T-cell (primary cell): ENCODE measurements at places on chromosomes 7 and 10.
A peak's percentile ranks its signal among the peaks of the same experiment; 100 is the strongest.

DNA sequence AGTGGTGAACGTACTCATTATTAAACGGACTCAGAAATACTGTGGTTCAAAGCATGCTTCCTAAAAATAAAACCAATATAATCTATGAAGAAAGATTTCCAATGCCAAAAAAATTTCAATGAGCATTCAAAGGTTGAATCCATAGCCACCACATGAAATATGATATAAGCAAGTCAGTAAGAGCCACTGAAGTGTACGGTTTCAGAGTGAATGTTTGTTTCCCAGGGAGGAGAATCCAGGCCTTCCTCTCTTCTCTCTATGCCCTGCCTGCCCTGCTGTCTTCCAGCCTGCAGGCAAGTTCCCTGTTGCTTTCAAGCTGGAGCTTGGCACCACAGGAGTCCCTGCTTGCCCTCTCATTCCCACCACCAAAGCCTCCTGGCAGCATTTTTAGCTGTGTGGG, 1171.6 kb upstream of the C7orf33 start:
- no peak overlapping the region for H3K27ac ChIP-seq
- no peak for DNase-seq
- H3K4me3 ChIP-seq: no peak overlapping the region
- H3K27me3 ChIP-seq: no peaks in the 10 kb centered on the region
- no peaks in the 10 kb centered on the region for H3K36me3 ChIP-seq

DNA sequence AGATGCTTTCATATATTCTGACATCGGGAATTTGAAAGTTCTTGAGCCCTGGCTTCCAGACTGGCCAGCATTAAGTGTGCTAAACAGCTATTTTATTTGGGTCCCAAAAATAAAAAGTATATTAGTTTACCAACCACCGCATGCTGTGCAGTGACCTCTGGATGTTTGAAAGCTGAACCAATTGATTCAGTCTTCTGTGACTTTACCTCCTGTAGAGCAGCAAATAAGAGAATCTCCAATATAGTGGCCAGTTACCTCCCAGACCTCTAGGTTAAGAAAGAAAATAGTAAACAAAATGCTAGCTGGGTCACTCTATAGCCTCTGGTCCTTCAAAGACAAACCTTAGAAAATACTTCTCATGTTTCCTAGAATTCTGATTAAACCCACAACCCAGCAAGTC, 424.6 kb upstream of the NFE2L3 start:
- no peaks in the 10 kb centered on the region for H3K36me3 ChIP-seq
- H3K27ac ChIP-seq: no peak overlapping the region
- DNase-seq: no peak
- H3K4me3 ChIP-seq: no peak overlapping the region
- H3K4me1 ChIP-seq: no peaks in the 10 kb centered on the region

DNA sequence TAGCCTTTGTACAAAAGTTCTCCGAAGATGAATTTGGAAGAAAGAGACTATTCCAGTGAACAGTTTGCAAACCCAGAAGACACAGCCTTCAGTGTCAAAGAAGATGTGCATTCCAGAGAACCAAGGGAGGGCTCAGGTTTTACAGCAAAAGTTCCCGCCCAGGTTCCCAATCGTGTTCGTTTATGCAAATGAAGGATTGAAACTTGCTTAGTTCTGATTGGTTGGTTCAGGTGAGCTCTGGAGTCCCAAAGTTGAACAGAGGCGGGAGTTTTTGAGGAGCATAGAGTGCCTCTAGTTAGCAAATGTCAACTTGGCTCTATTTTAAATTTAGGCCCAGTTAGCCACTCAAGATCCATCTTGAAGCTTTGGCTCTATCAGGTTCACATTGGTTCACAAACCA, 51.3 kb downstream of the TMEM270 start:
- H3K4me1 ChIP-seq: no peaks in the 10 kb centered on the region
- no peak for DNase-seq
- H3K36me3 ChIP-seq: no peaks in the 10 kb centered on the region
- H3K27me3 ChIP-seq: peaks cover 17% of the 10 kb centered on the region
- H3K4me3 ChIP-seq: no peak overlapping the region

DNA sequence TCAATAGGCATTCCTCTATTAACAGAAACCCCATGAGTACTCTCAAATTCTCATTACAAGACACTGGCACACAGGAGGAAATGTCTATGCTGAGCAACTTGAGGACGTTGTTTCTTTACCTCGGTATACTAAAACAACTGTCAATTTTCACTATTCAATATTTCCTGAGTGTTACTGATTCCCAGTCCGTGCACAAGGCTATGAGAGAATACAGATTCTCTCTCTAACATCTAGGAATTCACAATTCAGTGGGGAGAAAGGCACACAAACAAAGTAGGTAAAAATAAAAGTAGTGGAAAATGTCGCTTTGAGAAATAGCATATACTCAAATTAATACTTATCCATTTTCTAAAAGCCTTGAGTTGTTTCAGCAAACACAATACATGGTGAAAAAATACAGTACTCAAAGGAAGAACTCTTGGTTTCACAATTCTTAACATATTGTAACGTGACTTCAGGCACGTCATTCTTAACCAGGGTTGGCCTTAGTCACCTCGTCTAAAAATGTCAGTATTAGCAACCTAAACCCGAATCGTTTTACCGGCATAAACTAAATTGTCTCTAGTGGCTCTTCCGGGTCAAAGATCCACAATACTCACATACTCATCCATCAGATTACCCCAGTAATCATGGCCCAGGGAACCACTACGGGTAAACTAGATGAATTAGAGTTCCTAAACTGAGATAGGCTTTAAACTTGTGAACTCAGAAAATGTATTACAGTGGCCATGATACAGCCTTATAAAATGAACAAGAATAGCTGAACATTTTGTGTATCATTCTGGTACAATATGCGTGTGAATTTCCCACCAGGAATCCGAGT, 1.5 kb downstream of the IPMK start:
- no peaks in the 10 kb centered on the region for H3K27me3 ChIP-seq
- peaks cover 21% of the 10 kb centered on the region for H3K4me1 ChIP-seq
- H3K4me3 ChIP-seq: peak overlapping the region; percentile 74
- peak overlapping the region; percentile 84 for H3K27ac ChIP-seq
- H3K36me3 ChIP-seq: no peaks in the 10 kb centered on the region
- no peak for DNase-seq

- no peaks in the 10 kb centered on the region for H3K4me1 ChIP-seq
- no peaks in the 10 kb centered on the region for H3K27me3 ChIP-seq
- no peak overlapping the region for H3K4me3 ChIP-seq
- no peak overlapping the region for H3K27ac ChIP-seq
- no peak for DNase-seq
Observed at GRCh38 chr7:43018446-43018845, 86.3 kb downstream of the MRPL32 start.

- no peak overlapping the region for H3K4me3 ChIP-seq
- no peaks in the 10 kb centered on the region for H3K27me3 ChIP-seq
- DNase-seq: no peak
- peaks cover 6% of the 10 kb centered on the region for H3K4me1 ChIP-seq
Observed at GRCh38 chr7:155733582-155734444, 78.5 kb downstream of the SHH start.

- no peak overlapping the region for H3K27ac ChIP-seq
- no peak for DNase-seq
- H3K4me3 ChIP-seq: no peak overlapping the region
- no peaks in the 10 kb centered on the region for H3K27me3 ChIP-seq
Observed at GRCh38 chr7:85220023-85220422, 33.2 kb upstream of the SEMA3D start.

DNA sequence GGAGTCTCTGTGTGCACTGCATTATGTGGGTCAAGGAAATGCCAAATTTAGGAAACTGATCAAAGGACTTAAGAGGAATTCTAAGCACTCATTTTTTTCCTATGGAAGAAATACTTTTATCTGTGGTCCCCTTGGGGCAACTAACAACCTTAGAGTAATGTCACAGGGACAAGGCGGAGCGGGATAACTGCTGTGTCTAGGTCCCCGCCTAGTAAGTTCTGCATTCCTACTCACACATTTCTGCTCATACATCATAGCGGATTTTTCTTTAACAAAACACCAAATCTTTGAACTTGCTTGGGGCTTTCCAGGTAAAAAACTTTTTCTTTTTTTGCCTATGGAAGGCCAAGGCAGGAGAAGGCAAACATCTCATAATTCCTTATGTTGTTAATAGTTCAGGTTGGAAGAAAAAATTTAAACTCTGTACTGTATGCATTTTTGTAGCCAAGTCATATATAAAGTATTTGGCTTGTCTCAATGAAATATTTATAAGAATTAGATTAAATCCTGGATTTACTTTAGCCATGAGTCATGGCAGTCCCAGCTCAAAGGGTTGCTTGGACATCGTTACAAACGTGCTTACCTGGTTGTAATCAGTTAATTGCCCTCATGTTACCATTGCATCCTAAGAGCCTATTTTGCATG, 285.0 kb downstream of the PHTF2 start:
- peaks cover 2% of the 10 kb centered on the region for H3K27me3 ChIP-seq
- DNase-seq: no peak
- no peaks in the 10 kb centered on the region for H3K36me3 ChIP-seq
- H3K4me1 ChIP-seq: no peaks in the 10 kb centered on the region
- no peak overlapping the region for H3K27ac ChIP-seq

- no peaks in the 10 kb centered on the region for H3K27me3 ChIP-seq
- H3K4me3 ChIP-seq: no peak overlapping the region
- no peaks in the 10 kb centered on the region for H3K4me1 ChIP-seq
- H3K36me3 ChIP-seq: no peaks in the 10 kb centered on the region
- H3K27ac ChIP-seq: no peak overlapping the region
Observed at GRCh38 chr10:25078658-25079431, 62.4 kb downstream of the THNSL1 start.

- no peaks in the 10 kb centered on the region for H3K4me1 ChIP-seq
- no peaks in the 10 kb centered on the region for H3K36me3 ChIP-seq
- no peak for DNase-seq
- H3K27me3 ChIP-seq: no peaks in the 10 kb centered on the region
- no peak overlapping the region for H3K4me3 ChIP-seq
- no peak overlapping the region for H3K27ac ChIP-seq
Observed at GRCh38 chr10:127874671-127875448, 17.9 kb downstream of the CLRN3 start.

- H3K4me1 ChIP-seq: peaks cover 4% of the 10 kb centered on the region
- no peaks in the 10 kb centered on the region for H3K27me3 ChIP-seq
- H3K36me3 ChIP-seq: no peaks in the 10 kb centered on the region
Observed at GRCh38 chr10:89217057-89217990, 10.2 kb upstream of the CH25H start.

DNA sequence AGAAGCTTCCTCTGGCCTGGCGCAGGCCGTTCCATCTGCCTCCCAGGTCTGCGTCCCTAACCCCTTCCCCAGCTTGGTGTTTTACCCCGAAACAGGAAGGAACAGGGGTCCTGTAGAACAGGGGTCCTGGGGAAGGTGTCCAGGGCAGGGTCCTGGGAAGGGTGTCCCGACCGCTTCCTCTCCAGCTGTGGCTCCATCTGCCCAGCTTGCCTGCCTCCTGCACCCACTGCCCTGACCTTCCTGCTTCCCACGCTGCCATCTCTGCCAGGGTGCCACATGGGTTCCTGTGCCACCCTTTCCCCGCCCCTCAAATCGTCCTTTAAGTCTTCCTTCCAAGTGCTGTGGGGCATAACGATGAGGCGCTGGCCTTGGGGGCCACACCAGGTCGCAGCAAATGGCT, 32.4 kb downstream of the WDR86 start:
- H3K27me3 ChIP-seq: peaks cover 14% of the 10 kb centered on the region
- H3K36me3 ChIP-seq: peaks cover 55% of the 10 kb centered on the region
- DNase-seq: no peak
- H3K27ac ChIP-seq: no peak overlapping the region

DNA sequence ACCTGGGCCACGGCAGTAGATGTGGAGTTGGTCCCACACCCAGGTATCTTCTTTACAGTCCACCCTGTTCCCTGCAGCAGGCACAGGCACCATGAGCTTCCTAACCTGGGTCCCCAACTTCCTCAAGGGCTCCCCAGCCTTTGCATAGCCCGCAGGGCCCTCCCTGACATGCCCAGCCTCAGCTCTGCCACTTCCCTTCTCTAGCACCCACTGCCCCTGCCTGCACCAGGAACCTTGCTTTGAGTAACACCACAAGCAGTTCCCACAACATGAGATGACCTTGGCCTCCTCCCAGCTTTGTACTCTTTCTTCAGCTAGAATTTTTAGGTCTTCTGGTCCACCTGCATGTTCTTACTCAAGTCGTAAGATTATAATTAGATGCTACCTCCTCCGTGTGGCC, 92.2 kb upstream of the ZPBP start:
- H3K4me3 ChIP-seq: no peak overlapping the region
- DNase-seq: no peak
- no peak overlapping the region for H3K27ac ChIP-seq
- no peaks in the 10 kb centered on the region for H3K27me3 ChIP-seq
- H3K4me1 ChIP-seq: no peaks in the 10 kb centered on the region

- H3K4me3 ChIP-seq: no peak overlapping the region
- no peaks in the 10 kb centered on the region for H3K4me1 ChIP-seq
- no peak for DNase-seq
- no peak overlapping the region for H3K27ac ChIP-seq
- no peaks in the 10 kb centered on the region for H3K27me3 ChIP-seq
Observed at GRCh38 chr10:81889181-81889769, 14.3 kb downstream of the NRG3 start.

DNA sequence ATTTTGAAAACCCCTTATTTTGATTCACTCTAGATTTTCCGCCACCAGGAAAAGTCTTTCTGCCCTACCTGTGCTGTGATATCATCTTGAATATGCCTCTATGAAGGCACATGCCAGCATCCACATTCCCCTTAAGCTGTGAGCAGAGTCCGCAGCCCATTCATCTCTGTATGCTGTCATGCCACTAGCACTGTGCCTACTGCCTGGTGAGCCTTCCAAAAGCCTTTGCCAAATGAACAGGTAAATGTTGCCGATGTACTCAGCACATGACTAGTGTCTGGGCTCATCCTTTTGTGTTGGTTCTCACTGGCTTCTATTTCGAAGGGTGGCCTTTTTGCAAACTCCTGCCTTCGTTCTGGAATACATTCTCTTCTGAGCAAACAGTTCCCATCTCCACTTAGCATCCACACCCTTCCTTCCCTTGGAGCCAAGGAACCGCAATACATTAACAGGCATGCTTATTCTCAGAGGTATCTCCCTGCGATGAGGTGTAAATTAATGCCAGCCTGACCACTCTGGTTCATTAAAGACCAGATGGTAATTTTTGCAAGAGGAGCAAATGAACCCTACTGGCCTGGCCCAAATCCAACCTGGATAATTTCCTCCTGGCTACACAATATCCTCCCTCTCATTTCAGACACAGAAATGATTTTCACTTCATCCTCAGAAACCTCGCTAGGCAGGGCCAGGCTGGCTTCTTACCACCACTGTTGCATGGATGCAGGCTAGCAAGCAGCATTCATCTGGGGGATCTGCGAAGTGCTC, 339.7 kb upstream of the NFE2L3 start:
- H3K27ac ChIP-seq: no peak overlapping the region
- no peaks in the 10 kb centered on the region for H3K27me3 ChIP-seq
- no peaks in the 10 kb centered on the region for H3K36me3 ChIP-seq
- H3K4me1 ChIP-seq: no peaks in the 10 kb centered on the region
- no peak overlapping the region for H3K4me3 ChIP-seq
- DNase-seq: no peak

GRCh38 chr10:7593905-7594304, 72.9 kb downstream of the ITIH5 start:
- H3K4me1 ChIP-seq: peaks cover 2% of the 10 kb centered on the region
- no peak overlapping the region for H3K27ac ChIP-seq
- H3K27me3 ChIP-seq: peaks cover 16% of the 10 kb centered on the region
- H3K36me3 ChIP-seq: no peaks in the 10 kb centered on the region
- DNase-seq: no peak
- no peak overlapping the region for H3K4me3 ChIP-seq

- no peak overlapping the region for H3K27ac ChIP-seq
- no peak overlapping the region for H3K4me3 ChIP-seq
- H3K4me1 ChIP-seq: no peaks in the 10 kb centered on the region
- H3K36me3 ChIP-seq: no peaks in the 10 kb centered on the region
Observed at GRCh38 chr10:127315888-127316287, 119.5 kb upstream of the INSYN2A start.

- no peak overlapping the region for H3K4me3 ChIP-seq
- H3K27me3 ChIP-seq: no peaks in the 10 kb centered on the region
- DNase-seq: no peak
- no peak overlapping the region for H3K27ac ChIP-seq
Observed at GRCh38 chr7:145030754-145031153, 194.9 kb upstream of the TPK1 start.
